ENCODE measurements at places on chromosomes 5 and 9.

GRCh38 chr9:12554636-12555035 lies 138.5 kb upstream of the TYRP1 start:
- no peak for DNase-seq

DNA sequence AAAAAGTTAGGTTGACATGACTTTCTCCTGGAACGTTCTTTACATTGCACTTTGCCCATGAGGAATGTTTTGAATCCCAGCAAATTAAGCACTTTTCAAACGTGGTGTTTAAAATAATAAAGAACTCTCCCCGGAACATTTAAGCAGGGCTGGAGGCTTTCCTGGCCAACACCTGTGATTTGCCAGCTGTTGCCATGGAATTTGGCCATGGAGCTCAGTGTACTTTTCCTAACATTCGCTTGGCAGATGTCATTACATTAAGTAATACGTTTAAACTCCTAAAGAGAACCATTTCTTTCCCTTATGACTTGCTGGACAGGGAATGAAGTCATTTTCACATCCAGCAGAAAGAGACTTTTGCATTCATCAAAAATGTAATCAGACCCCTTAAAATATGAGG lies 146.1 kb downstream of the GAS1 start:
- peak; percentile 40 for DNase-seq

DNA sequence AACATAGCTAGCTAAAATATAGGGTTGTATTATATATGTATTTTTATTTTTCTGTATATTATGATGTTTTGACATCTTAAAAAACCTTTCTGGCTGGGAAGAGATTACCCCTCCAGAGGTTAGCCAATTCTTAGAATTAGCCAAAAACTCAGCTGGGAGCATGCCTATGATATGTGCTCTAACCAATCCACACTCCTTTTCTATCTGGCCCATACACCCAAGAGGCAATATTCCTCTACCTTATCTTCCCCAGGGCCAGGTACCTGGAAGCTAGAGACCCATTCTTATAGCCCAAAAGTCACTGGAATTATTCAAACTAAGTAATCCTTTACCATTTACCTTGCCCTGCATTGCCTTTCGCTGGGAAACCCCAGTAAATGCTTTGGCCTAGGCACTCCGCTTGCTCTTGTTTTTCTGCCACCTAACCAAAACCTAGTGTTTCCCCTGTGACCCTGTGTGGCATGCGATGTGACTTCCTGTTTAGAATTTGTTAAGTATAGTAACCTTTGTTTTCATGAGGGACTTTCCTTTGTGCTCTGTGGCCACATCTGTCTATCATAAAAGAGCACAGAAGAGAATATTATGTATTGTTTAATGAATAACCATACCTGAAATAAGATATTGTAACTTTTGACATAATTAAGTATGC lies 37.4 kb downstream of the CSNK1G3 start:
- DNase-seq = no peak

DNA sequence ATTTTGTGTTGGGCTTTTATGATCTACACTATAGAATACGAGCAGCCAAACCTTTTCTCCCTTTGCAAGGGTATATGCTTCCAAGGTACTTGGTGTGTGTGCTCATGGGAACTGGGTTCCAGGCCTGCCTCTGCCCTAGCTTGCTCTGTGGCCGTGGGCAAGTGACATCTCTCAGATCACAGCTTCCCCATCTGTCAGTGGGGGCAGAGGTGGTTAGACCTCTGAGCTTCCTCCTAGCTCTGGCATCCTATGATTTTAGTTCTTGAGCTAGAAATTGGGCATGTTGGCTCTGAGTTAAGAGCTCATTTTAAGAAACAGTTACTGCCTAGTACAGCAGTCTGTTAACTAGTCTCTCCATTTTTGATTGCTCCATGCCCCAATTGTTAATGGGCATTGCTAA lies 12.5 kb upstream of the CCNJL start:
- no peak for DNase-seq

DNA sequence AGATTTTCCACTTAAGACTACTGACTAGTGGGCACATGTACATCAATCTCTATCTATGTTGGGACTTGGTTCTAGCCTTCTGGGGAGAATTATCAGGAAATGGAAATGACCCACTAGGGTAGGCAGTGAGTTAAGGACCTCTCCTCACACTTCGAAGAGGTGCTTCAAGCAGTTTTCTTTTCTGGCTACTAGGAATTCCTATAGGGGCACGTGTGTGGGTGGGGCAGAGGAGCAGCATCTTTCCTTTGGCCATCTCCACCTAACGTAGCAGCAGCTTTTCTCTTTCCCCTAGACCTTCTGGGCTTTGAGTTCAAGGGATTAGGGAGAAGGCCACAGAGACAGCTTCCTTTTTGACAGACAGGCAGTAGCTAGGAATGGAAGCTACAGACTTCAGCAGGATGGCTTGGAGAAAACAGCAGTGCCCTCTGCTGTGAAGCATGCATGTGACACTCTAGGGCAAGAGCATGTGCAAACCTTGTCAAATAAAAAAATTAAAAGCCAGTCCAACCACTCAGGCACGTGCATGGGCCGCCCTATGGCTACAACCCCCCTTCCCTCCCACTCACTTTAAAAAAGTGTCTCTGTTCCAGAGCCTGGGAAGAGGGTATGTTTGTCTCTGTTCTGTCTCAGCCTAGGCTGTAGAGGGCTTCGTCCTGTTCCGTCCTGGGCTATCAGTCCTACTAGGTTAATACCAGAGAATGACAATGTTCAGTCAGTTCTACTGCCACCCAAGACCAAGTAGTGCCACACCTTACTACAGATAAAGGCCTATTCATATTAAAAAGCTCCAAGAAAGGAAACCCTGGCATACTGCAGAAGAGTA lies 8.7 kb upstream of the GFRA3 start:
- peak; percentile 13 for DNase-seq

GRCh38 chr5:107426209-107426608 lies 244.5 kb downstream of the EFNA5 start:
- DNase-seq = no peak

- no peak for DNase-seq
Measured at GRCh38 chr9:113651896-113652295, 188.4 kb downstream of the RGS3 start.

GRCh38 chr5:82885627-82886389 lies 191.4 kb downstream of the TMEM167A start:
- no peak for DNase-seq

- no peak for DNase-seq
Measured at GRCh38 chr9:758146-758545, 83.4 kb upstream of the DMRT1 start.

- no peak for DNase-seq
Measured at GRCh38 chr5:140561753-140562523, 2.5 kb downstream of the APBB3 start.

DNA sequence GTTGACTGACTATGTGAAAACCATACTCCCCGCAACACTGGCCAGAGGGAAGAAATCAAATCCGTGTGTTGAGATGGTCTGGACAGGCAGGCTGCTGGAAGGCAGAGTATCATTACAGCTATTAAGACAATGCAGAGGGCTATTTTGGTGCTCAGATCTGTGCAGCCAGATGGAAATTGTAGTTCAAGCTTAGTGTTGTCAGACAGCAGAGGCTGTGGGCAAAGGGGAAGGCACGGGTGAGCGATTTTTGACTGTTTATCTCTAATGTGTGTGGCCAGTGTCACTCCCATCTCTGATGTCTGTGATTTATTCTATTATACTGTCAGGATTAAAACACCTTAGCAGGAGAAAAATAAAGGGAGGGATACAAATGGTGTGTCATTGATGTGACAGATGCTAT lies 984.4 kb upstream of the WWC1 start:
- DNase-seq = no peak

DNA sequence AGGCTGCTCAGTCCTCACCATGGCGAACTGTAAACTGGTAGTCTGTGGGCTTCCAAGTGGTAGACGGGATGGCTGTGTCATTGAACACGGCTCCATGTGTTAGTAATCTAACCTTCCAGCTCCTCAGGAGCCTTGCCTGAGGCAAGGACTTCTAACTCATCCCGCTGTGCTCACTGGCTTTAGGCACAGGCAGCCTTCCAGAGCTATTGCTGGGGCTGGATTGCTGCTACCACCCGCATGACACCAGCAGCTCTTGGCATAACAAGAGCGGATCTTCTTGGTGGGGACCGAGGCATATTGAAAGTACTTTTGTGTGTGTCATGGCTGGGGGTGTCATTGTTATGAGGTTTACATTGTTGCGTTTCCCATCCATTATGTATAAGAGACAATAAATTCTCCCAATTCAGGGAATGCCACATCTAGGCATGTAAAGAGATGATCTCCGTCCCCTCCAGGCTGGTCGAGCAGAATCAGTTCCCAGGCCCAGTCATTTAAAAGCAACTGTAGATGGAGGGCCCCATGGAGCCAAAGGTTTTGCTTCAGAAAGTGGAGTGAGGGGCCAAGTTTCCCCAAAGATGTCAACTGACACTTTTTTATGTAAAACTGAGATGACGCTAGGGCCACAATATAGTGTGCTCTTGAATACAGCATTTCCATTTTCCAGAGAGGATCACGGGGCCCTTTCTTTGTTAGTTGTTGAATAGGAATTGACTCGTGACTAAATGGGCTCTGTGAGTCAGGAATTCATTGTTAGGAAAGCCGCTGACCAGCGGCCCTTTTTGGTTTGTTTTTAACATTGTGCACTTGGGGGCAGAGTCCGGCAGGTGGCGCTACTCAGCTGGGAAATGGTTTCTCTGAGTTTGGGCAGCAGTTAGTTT lies 759.5 kb downstream of the TAF11L14 start:
- DNase-seq = no peak

- no peak for DNase-seq
Measured at GRCh38 chr5:107578051-107578635, 92.6 kb downstream of the EFNA5 start.

DNA sequence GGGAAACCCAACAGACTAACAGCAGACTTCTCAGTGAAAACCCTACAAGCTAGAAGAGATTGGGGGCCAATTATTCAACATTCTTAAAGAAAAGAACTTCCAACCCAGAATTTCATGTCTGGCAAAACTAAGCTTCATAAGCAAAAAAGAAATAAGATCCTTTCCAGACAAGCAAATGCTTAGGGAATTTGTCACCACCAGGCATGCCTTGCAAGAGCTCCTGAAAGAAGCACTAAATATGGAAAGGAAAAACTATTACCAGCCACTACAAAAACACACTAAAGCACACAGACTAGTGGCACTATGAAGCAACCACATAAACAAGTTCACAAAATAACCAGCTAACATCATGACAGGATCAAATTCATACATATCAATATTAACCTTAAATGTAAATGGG lies 131.1 kb downstream of the OR2K2 start:
- DNase-seq = no peak

DNA sequence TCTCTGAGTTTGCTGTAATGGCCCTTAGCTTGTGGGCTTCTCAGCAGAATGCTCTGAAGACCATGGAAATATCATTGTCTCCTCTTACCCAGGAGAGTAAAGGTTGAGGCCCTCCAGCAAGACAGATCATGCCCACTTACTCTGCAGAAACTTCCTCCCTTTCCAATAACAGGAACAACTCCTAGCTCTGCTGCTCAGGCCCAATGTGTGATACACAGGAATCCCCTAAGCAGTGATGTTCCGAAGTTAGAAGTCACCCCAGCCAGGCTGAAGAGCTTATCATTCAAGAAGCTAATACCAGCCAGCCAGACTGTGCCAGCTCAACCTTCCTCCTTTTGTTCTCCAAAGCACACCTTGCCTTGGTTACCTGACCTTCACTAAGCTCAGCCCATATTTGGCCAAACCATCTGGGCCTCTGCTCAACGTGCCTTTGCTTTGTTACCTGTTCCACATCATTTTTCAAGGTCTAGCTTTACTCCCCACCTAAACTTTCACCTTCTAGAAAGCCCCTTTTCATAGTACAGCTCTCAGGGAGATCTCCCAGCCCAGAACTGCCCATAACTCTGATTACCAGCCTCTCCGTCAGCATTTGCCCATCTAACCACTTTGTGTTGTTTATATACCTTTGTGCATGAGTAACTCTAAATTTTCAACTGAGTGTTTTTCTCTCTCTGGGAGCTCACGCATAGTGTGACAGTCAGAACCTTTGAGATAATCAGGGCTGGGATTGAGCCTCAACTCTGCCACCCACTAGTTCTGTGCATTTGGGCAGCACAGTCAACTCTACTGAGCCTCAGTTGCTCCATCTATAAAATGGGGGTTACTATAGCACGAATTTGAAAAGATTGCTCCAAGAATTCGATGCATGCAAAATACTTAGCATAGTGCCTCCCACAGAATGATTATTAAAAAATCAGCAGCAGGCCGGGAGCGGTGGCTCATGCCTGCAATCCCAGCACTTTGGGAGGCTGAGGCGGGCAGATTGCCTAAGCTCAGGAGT lies 107.6 kb upstream of the CPEB4 start:
- no peak for DNase-seq

DNA sequence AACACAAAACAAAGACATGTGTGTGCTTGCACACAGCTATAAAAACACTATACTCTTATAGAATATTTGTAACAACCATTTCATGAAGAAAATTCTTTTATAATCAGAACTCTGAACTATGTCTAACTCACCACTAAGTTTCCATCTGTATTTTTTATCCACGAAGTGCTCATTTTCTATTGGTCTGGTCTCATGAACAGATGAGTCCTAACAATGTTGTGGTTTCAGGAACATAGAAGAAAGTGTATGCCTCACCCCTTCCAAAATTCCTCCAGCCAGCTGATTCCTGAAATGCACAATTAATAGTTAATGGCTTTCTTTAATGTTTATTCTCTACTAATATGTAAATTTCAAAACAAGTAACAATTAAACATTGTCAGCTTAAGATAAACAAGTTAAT lies 325.3 kb upstream of the GRAMD2B start:
- DNase-seq = no peak

DNA sequence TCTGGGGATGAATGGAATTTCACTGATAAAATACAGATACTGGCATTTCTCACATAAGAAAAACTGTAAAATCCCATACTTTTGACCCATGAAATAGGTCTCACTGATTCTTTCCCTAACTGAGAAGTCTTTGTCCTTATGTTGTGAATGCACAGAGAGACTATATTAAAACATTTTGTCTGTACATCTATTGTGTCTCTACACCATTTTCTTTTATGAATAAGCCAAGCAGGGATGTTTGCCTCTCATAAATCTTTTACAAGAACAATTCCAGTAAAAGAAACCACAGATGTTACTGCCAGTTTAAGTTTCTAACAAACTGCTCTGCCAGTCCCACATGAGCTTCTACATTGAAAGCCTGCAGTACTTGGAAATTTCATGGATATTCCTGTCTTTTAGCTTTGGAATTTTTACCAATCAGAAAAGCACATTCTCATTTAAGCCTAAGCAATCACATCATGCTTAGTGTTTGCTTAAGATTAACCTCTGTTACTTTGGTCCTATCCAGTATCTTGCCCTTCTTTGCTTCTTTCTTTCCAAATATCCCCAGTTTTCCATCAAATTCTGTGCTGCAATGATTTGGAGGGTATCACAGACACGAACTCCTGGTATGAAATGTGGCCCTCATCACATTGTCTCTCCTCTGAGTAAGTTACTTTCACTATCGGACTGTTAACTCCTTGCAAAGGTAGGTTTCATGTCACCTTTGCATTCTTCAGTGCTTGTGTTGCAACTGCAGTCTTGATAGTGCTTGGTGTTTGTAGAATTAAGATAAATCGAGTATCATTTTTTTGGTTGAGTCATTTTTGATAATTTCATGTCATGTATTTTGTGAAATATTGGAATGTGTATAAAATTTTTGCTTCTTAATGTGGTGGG lies 415.1 kb upstream of the ADAMTSL1 start:
- DNase-seq = no peak
